GM23338 (cell line): ENCODE measurements at places on chromosomes 11 and 22. TPM values are rescaled to one million over a fixed set of nuclear protein-coding genes. Genes with fewer than 3 reads are reported as not detected.

OR6T1 gene
- total RNA-seq: not detected in 2 replicates

GRAMD1B gene
- total RNA-seq: 20.0 and 24.3 TPM in 2 replicates

BLID gene
- total RNA-seq: not detected in 2 replicates

- no peak for DNase-seq
These were observed 1255.9 kb downstream of the TBC1D22A start for GRCh38 chr22:48018346-48018745.

- no peak for DNase-seq
These were observed 178.6 kb downstream of the DSCAML1 start for GRCh38 chr11:117618302-117618981.

DNA sequence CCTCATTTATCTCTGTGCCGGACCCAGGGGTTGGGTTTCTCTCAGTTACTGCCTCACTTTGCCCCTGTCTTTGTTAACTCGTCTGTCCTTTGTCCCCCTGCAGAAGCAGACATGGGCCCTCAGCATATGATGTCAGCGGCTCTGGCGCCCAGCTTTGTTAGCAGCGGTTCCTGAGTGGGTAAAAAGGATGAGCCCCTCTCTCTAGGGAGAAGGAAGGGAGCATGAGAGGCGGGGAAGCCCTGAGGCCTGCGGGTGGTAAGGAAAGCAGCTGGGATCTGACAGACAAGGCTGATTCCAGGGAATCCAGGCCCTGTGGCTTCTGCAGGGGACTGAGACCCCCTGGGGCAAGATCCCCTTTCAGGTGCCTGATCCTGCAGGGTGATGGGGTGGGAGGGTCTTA is 51.7 kb downstream of the MCM5 start:
- DNase-seq: no peak

GRCh38 chr11:9386086-9386485 is 1.6 kb downstream of the IPO7 start:
- no peak for DNase-seq

- DNase-seq: no peak
These were observed 28.0 kb upstream of the KRTAP5-6 start for GRCh38 chr11:1668911-1669473.

- DNase-seq: no peak
These were observed 34.7 kb upstream of the TOLLIP start for GRCh38 chr11:1344056-1344635.
